ENCODE measurements at places on chromosomes 11 and 22. TPM values are rescaled to one million over a fixed set of nuclear protein-coding genes. Genes with fewer than 3 reads are reported as not detected.
A peak's percentile ranks its signal among the peaks of the same experiment; 100 is the strongest.

- no peak for DNase-seq
Observed at GRCh38 chr11:93704237-93704636, 37.1 kb downstream of the TAF1D start.

GRCh38 chr11:120334894-120335462 lies 1.2 kb upstream of the ARHGEF12 start:
- peak; percentile 90 for DNase-seq

DNA sequence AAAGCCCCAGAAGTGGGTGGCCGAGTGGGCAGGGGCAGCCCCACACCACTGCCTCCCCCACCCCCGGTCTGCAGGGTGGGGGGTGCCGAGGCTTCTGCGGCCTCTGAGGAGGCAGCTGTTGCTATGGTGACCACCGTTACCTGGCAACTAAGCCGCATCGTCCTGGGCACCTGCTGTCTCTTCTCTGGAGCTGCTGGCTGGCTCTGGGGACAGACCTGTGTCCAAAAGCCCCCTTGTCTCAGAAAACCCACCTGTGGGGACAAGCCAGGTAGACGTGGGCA lies 79.9 kb upstream of the PRR5 start:
- DNase-seq: peak; percentile 79

- no peak for DNase-seq
Observed at GRCh38 chr22:25494774-25495173, 69.7 kb upstream of the GRK3 start.

DNA sequence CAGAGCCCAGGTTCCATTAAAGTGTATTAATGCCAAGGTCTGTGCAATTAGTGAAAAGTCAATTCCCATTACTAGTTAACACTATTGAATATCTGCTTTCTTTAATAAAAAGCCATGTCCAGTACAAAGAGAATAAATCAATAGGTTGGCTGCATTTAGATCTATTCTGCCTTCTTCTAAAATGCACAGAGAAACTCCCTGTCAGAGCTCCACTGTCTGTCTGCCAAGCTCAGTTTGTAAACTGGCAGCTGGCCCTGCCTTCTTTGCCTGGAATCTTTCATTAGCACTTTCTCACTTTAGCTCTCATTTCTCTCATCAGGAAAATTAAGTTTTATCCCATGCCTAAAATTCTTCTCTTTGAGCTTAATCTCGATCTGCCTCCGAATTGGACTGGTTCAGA lies 35.6 kb downstream of the ARL14EP start:
- no peak for DNase-seq

DNA sequence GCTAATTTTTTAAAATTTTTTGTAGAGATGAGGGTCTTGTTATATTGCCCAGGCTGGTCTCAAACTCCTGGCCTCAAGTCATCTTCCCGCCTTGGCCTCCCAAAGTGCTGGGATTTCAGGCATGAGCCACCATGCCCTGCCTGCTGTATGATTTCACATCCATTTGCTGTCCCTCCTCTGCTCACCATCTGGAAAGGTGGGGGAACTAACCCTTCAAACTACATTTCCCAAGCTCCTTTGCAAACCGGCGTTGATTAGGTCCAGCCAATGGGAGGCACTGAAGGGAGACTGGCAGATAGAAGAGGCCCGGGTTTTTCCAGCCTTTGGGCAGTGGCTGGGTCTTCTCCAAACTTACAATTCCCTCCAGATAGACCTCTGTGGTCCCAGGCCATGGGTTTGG lies 19.3 kb downstream of the RFPL1 start:
- DNase-seq: peak; percentile 68

GRCh38 chr11:94727819-94728218 lies 40.3 kb upstream of the AMOTL1 start:
- DNase-seq: no peak

Gene ENDOD1
- total RNA-seq: 34.3 TPM

Gene CD44
- total RNA-seq: 489 TPM

Gene LINC01488
- total RNA-seq: not detected

Gene OR8G5
- total RNA-seq: not detected

Gene SLC2A11
- 8.0 TPM for total RNA-seq

All from activated CD4-positive, alpha-beta T cell treated with anti-CD3 and anti-CD28 coated beads, Interleukin-2, amount 10 ng/mL, durations not matched to agents 24 days and 14 days (primary cell).